Lung (tissue), 17 donors: ENCODE measurements at places on chromosomes 7 and 10. TPM values are rescaled to one million over a fixed set of nuclear protein-coding genes. Genes with fewer than 3 reads are reported as not detected.

ZNF3 gene
- 30.5 TPM for total RNA-seq

DNA sequence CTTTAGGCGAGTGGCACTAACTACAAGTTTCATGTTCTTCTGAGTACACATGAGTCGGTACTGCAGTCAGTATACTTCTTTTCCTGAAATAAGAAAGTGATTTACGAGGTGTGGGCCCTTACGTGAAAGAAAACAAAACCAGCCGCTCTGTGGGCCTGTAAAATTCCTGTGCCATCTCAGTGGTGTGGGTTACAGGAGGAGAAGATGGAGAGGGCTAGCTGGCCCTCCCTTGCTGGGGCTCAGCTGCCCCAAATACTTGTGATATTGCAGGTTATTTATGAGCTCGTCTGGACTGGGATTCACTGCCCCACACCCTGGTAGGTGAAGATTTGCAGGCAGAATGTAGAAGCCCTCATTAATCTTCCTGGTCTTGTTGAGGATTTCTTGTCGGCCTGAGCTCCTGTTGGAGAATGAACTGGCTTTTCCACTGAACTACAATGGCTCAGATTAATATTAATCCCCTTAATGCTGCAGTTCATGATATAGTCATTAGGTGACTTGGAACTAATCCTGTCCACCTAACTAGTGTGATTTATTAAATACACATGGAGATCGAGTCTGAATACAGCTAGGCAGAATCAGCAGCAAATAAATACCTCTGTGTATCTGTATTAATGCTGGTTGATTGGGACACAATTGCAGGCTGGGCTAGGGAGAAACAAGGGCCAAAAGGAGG is 68.0 kb downstream of the GBF1 start:
- no peak for DNase-seq

GRCh38 chr10:108597657-108598319 is 1325.5 kb downstream of the XPNPEP1 start:
- DNase-seq: no peak

NKX2-3 gene
- total RNA-seq: not detected

GRCh38 chr7:150408393-150409299 is 29.5 kb downstream of the ZNF775 start:
- DNase-seq: no peak
